HFFc6 (cell line): ENCODE measurements at places on chromosomes 2 and 18.

- H3K36me3 ChIP-seq, result peaks cover 7% of the 10 kb centered on the region; the same call in 1 of the 2 replicates
- peaks cover 66% of the 10 kb centered on the region for H3K4me1 ChIP-seq
- DNase-seq, result peak; percentile 88
- H3K27ac ChIP-seq, result peak overlapping the region; percentile 58
Measured at GRCh38 chr2:26355038-26355995, 8.7 kb upstream of the ADGRF3 start.

DNA sequence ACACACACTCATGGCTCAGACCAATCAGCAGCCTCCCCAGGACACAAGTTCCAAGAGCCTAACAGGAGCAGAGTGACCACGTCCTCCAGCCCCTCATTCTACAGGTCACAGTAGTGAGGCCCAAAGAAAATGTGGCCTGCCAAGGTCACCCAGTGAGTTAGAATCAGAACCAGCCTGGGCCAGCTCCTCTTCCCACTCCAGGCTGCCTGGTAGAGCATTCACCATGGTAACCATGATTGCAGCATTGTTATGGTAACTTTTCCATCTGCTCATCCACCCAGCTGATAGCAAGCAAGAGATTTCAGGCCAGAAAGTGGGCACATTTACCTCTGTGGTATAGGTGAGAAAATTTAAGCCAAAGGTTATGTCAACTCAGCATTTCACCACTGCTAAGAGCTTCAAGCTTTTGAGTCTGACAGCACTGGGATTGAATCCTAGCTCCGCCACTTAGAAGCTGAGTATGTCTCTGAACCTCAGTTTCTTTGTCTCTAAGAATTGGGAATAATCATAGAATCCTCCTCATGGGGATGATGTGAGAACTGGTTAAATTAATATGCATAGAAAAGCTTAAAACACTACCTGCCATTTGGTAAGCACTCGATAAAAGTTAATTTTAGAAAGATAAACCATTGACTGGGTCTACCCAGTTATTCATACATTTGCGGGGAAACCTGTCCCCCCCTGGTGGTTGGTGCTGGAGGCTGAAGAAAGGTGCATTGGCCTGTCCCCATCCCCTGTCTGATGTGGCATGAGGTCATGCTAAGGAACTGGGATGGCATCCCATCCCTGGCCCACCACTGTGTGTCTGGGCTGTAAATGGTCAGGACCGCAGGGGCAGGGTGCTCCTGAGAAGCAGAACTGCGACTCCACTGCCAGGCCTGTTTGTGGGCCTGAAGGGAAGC, 181.5 kb downstream of the KLHL29 start:
- DNase-seq, result peak; percentile 33
- H3K27me3 ChIP-seq, result peaks cover 7% of the 10 kb centered on the region
- H3K27ac ChIP-seq, result no peak overlapping the region
- H3K4me1 ChIP-seq, result peaks cover 53% of the 10 kb centered on the region
- no peak overlapping the region for H3K4me3 ChIP-seq
- no peaks in the 10 kb centered on the region for H3K36me3 ChIP-seq

DNA sequence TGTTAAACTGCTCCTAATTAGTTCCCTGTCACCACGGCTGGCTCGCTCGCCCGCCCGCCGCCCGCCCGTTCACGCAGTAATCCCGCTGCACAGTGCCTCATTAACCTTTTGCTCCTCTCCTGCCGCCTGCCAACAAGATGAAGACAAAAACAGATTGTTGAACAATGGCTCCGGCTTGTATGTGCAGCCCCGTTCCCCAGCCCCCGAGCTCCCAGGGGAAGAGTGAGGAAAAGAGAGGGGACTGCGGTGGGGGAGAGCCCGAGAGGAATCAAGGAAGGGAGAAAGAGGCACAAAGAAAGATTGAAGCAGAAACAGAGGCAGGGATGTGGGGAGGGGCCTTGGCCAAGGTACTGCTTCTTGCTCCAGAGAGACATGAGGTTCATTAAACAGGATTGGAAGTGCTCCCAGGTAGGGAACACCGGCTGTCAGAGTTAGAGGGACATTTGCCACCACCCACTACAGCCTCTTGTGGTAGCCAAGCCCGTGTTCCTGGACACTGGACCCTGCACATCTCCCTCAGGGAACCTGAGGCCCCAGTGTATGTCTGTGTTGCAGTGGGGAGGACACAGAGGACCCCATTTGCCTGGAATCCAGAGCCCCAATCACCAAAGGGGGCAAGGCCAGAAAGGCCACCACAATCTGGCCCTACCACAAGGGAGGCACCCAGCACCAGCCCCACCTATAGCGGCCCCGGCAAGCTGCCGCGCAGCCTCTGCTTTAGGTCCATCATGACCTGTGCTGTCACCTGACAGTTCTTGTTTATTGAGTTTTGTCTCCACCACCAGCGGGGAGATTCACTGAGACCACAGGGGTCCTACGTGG, 38.1 kb downstream of the EMX1 start:
- DNase-seq, result no peak
- H3K27ac ChIP-seq, result no peak overlapping the region
- no peak overlapping the region for H3K4me3 ChIP-seq
- H3K4me1 ChIP-seq, result no peaks in the 10 kb centered on the region
- no peaks in the 10 kb centered on the region for H3K36me3 ChIP-seq

DNA sequence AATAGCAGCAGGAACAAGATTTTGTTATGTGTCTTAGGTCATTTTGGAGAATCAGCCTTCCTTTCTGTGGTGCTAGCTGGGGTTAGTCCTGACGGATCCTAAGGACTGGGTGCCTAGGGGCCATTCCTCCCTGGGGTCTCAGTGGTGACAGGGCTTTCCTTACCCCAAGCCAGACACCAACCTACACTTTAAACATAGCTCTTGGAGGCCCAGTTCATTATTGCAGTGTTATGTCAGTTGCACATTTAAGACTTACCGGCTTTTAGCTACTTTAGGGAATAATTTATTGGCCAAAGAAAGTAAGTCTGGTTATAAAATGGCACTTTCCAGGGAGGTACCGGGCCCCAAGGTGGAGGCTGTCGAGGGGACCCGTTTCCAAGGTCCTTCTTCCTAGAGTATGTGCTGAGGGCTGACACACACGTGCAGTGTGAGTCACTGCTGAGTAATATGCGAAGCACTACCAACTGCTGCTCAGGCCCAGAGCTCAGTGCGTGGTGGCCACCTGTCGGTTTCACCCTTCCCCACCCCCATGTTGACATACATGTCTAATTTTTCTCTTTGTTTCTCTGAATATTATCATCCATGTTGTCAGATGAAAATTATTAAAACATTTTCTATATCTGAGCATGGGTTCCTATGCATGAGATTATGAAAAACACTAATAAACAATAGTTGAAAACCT, 37.0 kb upstream of the GRHL1 start:
- peaks cover 24% of the 10 kb centered on the region for H3K4me1 ChIP-seq
- peak overlapping the region; percentile 76 for H3K27ac ChIP-seq
- H3K36me3 ChIP-seq, result peaks cover 4% of the 10 kb centered on the region; the same call in 1 of the 2 replicates

DNA sequence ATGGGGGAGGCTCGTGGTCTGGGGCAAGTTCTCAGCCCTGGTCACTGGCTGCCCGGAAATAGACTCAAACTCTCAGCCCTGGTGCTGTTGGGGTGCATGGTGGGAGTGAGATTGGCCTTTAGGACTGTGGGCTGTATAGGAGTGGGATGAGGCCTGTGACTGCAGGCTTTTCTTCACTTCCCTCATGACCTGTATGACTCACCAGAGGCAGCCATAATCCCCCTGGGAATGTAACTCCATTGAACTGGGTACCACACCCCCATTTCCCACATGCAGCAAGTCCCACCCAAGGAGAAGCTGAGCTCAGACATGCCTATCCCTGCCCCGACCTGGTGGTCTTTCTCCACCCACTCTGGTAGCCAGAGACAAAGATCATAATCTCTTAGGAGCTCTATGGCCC, 177.7 kb upstream of the OSR1 start:
- H3K27me3 ChIP-seq, result no peaks in the 10 kb centered on the region; the same call in 1 of the 2 replicates
- H3K4me1 ChIP-seq, result peaks cover 66% of the 10 kb centered on the region
- H3K36me3 ChIP-seq, result peaks cover 9% of the 10 kb centered on the region
- no peak overlapping the region for H3K27ac ChIP-seq
- no peak overlapping the region for H3K4me3 ChIP-seq
- DNase-seq, result no peak
